ENCODE measurements at places on chromosomes 4 and X.

GRCh38 chr4:94650690-94651089, 107.1 kb upstream of the BMPR1B start:
- DNase-seq: no peak

- no peak for DNase-seq
Observed at GRCh38 chr4:132313852-132314251, 835.2 kb upstream of the PCDH10 start.

DNA sequence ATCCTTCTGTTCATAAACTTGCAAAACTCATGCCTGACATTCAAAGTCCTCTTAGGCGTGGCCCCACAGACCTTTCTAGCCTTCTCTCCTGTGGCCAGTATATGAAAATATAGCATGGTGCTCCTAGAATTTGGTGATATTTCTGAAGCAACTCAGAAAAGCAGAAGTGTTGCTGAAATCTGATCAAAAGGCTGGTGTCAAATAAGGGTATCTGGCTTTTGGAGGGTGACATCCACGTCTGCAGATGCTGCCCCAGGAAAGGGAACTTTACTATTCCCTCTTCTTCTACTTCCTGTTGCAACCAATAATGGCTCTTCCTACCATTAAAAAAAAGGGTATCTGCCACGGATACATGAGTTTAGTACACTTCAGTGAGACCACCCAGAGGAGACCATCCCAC, 83.9 kb upstream of the RPS6KA3 start:
- DNase-seq: no peak

GRCh38 chrX:129247642-129248041, 275.6 kb downstream of the SMARCA1 start:
- DNase-seq: no peak

DNA sequence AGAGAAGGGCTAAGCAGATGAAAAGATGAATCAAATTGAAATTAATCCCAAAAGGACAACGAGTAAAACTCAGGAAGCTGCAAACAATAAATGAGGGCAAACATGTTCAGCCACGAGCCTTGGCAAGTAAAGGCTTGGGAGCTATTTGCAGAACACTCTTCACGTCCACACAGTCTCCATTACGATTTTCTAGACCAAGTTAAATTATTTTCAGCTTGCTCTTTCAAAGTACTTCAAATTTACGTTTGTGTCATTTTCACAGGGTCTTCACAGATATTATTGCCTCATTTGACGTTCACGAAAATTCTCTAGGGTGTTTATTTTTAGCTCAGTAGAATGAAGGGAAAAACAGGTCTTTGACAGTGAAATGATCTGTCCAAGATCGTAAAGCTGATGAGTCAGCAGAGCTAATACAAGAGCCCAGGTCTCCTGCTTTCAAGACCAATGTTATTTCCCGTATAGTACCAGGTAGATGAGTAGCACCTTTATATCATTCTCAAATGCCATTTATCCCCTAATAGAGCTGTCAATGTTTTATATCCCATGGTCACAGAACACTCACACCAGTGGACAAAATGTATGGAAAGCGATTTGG, 20.9 kb downstream of the KLB start:
- no peak for DNase-seq

DNA sequence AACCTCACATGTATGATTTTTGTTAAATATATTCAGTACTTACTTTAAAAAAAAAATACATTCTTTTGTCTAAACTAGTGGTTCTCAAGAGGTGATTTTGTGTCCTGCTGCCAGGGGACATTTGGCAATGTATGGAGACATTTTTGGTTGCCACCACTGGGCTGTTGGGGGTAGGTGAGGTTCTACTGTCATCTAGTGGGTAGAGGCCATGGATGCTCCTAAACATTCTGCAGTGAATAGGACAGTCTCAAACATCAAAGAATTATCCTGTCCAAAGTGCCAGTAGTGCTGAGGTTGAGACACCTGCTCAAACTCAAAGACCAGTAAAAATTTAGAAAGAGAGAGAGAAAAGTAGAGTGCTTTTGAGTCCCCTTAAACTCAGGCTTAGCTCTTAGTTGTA, 32.9 kb upstream of the PGM2 start:
- peak; percentile 17 for DNase-seq

GRCh38 chrX:154779261-154779660, 16.6 kb downstream of the DKC1 start:
- DNase-seq: peak; percentile 51

DNA sequence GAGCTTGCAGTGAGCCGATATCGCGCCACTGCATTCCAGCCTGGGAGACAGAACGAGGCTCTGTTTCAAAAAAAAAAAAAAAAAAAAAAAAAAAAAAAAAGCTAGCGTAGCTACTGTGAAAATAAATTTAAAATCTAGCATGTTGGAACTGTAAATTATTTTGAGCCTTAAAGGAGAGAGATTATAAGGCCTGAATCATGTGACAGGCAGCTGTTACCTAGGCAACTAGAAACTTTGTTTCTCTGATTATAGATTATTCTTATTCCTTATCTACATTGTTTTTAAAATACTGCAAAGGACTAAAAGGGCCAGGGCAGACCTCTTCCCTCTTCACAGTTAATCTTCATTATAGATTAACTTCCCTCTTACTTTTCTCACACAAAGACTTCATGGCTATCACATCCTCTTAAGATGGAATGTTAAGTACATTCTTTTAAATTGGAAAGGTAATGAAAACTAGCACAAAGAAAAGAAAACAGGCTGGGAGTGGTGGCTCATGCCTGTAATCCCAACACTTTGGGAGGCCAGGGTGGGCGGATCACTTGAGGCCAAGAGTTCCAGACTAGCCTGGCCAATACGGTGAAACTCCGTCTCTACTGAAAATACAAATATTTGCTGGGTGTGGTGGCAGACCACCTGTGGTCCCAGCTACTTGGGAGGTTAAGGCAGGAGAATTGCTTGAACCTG, 21.1 kb upstream of the PDS5A start:
- no peak for DNase-seq

DNA sequence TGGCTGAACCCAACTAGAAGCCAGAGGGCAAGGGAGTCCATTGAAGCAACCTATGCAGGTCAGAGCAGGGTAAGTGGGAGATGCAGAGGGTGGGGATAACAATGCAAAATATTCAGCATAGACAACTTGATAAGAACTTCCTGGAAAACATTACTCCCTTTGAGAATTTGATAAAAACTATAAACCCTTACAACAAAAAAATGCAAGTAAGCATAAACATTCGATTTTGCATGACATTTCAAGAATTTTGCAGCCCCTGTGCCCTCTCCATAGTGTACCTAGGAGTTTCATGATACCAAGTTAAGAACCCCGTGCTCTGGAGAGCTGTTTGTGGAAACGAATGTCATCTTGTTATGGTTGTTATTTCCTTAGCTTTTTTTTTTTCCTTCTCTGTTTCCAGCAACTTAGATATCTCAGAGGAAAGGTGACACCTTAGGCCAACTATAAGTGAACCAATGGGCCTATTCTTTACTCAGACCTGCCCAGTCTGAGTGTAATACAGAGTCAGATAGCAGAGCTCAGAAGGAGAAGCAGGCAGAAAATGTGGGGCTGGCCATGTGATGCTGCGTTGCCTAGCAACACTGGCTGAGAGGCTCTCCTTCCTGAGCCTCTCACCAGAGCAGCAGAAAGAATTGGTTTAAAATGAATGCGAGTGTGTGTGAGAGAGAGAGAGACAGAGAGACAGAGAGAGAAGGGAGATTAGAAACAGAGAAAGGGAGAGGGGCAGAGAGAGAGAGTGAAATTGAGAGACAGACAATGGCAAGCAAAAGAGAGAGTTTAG, 36.7 kb upstream of the GABRQ start:
- no peak for DNase-seq

GRCh38 chrX:32894679-32895078, 316.7 kb downstream of the DMD start:
- DNase-seq: no peak

DNA sequence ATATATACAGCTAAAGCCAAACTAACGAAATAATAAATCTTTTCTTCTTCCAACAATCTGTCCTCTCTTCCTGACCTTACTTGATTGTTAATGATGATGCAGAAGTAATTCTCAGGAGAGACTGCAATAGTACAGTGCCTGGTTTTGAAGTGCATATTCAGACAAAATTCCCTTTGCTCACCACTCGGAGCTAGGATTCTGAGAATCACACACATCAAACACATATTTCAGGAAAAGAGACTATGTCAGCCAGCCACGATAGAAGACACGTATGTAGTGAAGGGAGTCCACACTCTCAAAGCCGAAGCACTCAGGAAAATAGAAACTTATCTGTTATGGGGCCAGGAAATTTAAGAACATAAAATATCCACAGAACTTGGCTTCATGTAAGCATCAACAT, 362.5 kb upstream of the FAT1 start:
- DNase-seq: no peak

DNA sequence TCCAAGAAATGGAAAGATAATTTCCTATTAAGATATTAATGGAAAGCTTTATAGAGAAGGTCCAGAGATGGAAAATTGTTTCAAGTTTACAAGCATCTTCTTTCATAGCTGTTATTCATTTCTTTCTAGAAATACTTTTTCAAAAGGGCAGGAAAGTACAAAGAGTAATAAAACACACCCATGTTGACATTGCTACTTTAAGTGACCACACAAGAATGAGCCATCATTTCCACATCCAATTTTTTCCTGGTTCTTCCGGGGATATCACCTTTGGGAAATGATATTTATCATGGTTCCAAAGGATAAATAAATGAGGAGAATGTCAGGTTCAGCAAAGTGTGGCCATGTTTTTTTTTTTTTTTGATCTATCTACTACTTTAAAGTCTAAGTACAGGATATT, 4.5 kb downstream of the GLRA2 start:
- DNase-seq: no peak

All from AG20443 (cell line).